Transverse colon (tissue), 4 donors: ENCODE measurements at places on chromosomes 7 and 10.

DNA sequence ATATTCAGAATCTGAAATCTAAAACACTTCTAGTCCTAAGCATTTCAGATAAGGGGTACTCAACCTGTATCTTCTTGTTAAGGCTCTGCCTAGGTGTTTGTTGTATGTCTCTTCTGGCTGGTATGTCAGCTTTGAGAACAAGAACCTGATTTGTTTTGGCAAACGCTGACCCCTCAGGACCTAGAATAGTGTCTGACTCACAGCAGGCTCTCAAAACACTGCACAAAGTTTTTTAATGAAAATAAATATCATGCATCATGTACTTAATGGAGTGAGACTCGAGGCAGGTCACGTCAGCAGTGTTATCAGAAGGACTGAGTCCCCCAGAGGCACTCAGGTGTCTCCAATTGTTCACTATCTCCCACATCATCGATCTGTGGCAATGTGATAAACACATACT, 99.1 kb downstream of the GLI3 start:
- no peak for DNase-seq

DNA sequence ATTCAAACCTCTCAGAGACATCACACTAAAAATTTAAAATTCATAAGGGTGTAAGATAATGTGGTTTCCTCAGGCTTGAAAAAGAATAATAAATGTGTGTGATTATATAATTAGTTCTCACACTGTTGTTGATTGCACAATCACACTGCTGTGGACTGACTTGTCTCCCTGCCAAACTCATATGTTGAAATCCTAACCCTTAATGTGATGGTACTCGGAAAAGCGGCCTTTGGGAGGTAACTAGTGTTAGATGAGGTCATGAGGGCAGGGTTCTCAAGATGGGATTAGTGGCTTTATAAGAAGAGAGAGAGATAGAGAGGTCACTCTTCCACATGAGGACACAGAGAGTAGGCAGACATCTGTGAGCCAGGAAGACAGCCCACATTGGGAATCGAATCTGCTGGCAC, 128.5 kb upstream of the COL1A2 start:
- DNase-seq: no peak

DNA sequence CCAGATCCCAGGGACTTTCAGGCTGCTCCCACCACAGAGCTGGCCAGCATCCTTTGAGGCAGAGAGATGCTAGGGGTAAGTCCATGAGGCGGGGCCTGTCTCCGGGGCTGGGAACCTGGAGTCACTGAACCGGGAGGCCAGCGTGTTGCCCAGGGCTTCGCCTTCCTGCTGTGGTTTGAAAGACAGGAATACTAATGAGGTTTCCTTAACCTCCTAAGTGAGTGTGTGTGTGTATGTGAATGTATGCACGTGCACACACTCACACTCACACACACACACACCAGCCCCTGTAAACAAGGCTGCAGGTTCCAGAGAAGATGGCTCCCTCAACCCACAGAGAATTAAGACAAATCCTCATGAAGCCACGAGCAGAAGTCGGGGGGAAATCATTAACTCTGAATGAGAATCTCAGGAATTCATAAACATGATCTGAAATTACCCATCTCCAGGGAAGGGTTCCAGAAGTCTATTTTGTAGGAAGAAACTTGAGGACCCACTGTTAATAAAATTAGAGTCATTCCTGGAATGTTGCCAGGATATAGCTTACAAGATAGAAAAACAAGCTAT, 20.3 kb upstream of the PFKP start:
- no peak for DNase-seq

- no peak for DNase-seq
Observed at GRCh38 chr7:45978010-45978681, 57.1 kb upstream of the IGFBP3 start.

- no peak for DNase-seq
Observed at GRCh38 chr7:12889391-12889790, 202.0 kb downstream of the ARL4A start.

GRCh38 chr10:117148284-117148683, 10.2 kb upstream of the VAX1 start:
- no peak for DNase-seq

- DNase-seq: no peak
Observed at GRCh38 chr10:22006379-22006884, 2.9 kb upstream of the DNAJC1 start.

DNA sequence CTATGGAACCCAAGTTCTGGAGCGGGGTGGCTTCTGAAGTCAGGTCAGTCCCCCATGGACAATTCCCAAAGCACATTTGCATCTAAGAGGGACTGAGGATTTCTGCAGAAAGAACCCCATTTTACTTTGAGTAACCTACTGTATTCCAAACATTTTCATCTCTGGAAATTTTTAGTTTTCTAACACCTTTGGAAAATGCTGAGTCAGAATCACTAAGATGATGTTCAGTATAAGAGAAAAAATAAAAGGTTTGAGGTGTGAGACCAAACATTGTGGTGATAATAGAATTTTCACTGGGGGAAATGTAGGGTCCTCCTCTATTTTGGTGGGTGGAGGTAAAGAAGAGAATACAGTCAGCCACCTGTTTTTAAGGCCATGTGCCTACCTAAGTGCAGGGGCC, 227.1 kb downstream of the LRMDA start:
- no peak for DNase-seq

- no peak for DNase-seq
Observed at GRCh38 chr7:107327986-107328569, 141.8 kb upstream of the GPR22 start.

- peak; percentile 16 for DNase-seq
Observed at GRCh38 chr7:126700807-126701604, 551.7 kb downstream of the GRM8 start.

DNA sequence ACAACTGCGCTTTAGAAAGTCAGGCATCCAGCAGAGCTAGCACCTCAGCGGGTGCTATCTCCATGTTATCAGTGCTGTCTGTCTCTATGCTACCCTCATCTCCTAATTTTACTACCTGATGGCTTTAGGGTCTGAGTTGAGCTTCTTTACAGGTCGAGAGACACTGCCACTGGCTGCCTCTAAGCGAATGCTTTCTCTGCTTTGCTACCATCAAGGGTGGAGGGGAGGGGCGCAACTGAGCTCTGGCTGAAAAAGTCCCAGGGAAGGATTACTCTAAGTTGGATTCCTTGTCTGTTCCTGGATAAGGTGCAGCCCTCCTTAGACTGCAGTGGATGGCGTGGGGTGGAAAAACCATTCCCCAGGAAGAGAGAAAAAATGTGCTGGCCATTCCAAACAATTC, 105.7 kb downstream of the CDK14 start:
- no peak for DNase-seq

- no peak for DNase-seq
Observed at GRCh38 chr10:22978287-22978686, 50.4 kb downstream of the ARMC3 start.

GRCh38 chr10:83274088-83274487, 865.2 kb upstream of the GHITM start:
- no peak for DNase-seq

- DNase-seq: no peak
Observed at GRCh38 chr7:107147464-107148393, 21.1 kb upstream of the HBP1 start.

DNA sequence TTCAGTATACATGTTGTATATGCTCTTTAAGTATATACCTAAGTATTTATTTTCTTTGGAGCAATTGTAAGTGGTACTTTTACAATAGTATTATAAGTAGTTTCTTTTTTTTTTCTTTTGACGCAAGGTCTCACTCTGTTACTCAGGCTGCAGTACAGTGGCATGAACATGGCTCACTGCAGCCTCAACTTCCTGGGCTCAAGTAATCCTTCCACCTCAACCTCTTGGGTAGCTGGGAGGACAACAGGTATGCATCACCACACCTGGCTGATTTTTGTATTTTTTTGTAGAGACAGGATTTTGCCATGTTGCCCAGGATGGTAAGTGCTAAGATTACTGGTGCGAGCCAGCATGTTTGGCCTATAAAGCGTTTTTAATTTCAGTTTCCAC, 13.7 kb upstream of the CDCA7L start:
- no peak for DNase-seq

- no peak for DNase-seq
Observed at GRCh38 chr10:24324651-24325050, 115.7 kb downstream of the KIAA1217 start.

DNA sequence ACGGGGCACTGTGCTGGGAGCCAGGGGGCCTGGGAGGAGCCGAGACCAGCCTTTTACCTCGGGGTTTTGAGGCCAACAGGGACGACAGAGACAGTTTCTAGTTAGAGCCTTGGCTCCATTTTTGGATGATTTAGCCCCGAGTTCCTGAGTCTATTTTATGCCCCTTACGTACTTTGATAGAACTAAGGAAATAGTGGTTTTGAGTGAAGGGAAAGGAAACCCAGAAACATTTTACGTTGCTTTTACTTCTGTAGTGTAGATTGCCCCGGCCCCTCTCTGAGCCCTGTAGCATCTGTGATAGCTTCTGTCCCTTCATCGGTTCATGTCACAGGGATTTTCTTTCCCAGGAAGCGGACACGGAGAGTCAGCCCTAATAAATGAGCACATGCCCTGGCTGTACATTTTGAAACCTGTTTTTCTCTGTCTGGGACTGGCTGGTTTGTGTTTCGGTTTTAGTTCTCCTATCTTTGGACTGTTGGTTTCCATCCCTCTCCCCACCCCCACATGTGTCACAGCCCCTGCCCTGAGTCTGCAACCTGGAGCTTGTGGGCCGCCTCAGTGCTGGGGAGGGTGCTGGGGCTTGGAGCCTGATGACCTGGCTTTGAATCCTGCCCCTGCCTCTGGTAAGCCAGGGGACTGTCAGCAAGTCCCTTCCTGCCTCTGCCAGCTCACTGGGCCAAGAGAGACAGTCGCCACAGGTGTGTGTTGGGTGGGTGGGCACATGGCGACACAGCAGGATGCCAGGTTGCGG, 6.9 kb upstream of the ORAI2 start:
- DNase-seq: peak; percentile 72

GRCh38 chr10:61606959-61607907, 55.5 kb upstream of the CABCOCO1 start:
- no peak for DNase-seq

DNA sequence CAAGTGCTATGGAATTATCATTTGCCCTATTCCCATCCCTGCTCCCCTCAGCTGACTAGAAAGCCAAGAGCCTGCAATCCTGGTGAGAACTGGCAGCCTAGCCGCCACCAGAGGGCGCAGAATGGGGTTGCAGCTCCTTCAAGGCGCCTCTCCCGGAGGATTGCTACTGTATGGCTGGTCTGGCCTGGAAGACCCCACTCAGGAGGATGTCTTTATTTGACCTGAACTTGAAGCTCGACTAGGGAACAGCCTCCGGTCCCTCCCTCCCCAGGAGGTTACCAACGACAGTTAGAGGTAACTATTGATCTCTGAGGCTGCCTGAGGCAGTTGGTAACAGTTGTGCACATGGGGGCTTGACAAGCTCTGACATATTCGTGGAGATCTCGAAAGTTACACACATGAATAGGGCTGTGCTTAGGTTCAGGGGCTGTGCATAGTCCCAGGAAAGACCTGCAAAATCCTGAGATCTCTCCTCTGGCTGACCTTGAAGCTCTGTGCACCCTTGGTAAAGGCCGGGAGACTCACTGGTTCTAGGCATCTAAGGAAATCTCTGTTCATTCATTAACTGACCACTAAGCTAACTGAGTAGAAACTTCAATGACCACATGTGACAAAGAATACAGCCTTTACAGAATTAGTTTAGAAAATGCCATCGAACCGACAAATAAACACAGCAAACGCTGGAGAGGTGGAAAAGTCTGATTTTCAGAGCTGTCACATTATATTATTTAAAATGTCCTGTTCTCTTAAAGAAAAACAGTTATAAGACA, 65.7 kb downstream of the TSPAN12 start:
- peak; percentile 75 for DNase-seq

DNA sequence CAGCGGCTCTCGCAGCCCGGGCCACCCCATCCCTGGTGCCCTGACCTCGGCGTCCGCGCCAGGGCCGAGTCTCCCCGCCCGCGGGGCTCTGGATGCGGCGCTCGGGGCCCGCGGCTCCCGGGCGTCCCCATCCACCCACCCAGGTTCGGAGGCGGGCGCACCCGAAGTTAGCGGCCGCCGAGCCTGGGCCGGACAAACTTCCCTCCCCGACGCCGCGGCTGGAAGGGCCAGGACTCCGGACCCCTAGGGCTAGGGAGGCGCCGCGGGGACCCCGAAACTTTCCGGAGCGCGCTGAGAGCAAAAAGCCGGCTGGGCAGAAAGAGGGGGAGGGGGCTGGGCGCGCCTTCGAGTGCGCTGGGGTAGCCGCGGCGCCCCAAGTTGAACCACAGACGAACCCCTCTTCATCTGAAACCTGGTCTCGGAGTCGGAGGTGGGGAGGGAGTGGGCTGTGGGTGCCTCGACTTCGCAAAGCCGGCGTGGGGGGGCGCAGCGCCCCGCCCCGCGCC, 3.7 kb upstream of the ELFN1 start:
- DNase-seq: no peak

DNA sequence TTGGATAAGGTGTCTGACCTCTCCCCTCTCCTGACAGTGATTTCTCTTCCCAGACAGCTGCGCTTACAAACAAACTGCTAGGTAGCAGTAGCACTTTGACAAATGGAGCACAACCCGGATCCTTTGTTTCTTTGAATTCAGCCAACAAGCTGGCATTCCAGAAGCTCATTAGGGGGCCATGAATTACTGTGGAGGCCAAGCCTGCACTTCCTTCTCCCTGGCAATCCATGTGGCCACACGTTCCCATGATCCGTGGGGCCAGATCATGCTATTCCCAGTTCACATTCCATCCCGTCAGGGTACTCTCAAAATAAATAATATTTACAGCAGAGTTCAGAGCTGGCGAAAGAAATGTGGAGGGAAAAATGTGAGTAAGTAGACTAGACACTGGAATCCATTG, 172.4 kb downstream of the PRPF18 start:
- no peak for DNase-seq

DNA sequence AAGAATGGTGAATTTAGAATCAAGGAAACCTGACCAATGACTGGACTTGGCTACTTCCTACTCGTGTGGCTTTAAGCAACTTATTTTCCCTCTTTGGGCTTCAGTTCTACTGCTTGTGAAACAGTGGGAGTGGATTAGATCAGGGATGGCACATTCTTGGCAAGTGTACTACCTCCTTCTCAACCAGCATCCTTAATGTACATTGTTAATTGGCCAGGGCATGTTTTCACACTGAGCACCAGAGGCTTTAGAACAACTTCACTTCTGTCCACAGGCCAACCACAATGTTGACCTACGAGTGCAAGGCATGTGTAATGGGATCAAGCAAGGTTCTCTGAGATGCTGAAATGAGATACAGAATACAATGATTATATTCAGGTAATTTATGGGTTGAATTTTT, 315.3 kb downstream of the ADRA2A start:
- no peak for DNase-seq
